ENCODE measurements at places on chromosomes 2 and 18.

DNA sequence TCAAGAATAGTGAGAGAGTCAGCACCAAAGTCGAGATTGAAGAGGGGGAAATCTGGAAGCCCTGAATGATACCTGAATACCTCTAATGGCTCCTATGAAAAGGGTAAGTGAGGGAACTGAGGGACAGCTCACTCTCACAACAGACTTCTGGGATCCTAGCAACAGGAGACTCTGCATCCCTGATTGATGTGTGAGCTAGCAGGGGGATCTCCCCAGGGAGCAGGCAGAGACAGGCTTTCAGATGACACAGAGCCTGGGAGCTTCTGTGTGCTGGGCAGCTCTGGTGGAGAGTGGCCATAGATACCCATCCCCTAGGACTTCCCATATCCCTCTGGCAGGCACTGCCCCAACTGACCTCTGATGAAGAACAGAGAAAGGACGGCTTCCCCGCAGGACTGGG, 206.2 kb downstream of the EXOC6B start:
- DNase-seq, result peak; percentile 71

DNA sequence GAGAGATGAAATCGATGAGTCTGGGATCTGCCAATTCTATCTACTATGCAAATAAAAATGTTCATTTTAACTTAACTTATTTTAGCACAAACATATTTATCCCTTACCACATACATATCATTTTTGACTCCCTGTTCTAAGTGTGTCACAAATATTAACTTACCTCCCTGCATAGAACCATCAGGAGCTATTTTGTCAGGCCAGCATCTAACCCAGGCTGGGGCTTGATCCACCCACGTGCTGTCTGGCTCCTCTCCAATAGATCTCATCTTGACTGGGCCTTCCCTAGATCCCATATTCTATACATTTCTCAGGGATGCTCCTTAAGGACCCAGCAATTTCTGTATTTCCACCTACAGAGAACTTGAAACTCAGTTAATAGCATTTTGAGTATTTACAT, 20.9 kb downstream of the NTSR2 start:
- DNase-seq, result no peak

GRCh38 chr2:28557389-28558131, 61.7 kb downstream of the PLB1 start:
- DNase-seq, result no peak

DNA sequence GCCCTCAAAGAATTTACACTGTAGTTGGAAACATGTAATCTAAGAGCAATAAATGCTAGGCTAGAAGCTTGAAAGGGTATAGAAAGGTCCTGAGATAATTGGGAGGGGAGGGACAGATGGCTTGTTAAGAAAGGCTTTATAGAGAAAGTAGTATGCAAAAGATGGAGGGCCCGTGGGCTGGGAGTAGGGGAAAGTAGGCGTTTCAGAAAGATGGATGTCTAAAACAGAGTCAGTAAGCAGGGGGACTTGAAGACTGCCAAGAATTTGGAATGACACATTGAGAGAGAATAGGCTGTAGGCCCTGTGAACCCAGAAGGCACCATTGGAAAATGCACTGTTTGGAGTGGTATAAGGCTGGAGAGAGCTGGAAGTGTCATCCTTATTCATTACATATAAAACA, 822 bp downstream of the PSMG2 start:
- peak; percentile 43 for DNase-seq

GRCh38 chr18:48824231-48824970, 126.4 kb downstream of the SMAD7 start:
- DNase-seq, result no peak

DNA sequence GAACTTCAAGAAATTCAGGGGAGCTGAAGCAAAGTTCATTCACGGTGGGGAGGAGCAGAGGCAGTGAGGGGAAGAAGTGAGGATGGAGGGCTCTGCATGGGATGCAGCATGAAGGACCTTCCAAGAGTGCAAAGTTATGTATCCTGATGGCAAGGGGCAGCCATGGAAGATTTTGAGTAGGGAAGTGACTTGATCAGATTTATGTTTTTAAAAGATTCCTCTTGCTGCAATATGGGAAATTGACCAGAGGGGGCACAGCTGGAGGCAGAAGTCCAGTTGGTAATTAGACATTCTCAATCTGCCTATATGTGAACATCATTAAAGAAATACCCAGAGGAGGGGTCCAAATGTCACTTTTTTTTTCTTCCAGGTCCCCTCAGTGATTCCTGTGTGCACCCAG, 21.5 kb upstream of the ANXA4 start:
- DNase-seq, result no peak

- DNase-seq, result no peak
These were observed 120.4 kb downstream of the MAP3K20 start for GRCh38 chr2:173196080-173196479.

GRCh38 chr2:174682578-174683391, 81.5 kb downstream of the CHRNA1 start:
- DNase-seq, result no peak

- DNase-seq, result no peak
These were observed 14.4 kb downstream of the PHLPP1 start for GRCh38 chr18:62729487-62730386.

DNA sequence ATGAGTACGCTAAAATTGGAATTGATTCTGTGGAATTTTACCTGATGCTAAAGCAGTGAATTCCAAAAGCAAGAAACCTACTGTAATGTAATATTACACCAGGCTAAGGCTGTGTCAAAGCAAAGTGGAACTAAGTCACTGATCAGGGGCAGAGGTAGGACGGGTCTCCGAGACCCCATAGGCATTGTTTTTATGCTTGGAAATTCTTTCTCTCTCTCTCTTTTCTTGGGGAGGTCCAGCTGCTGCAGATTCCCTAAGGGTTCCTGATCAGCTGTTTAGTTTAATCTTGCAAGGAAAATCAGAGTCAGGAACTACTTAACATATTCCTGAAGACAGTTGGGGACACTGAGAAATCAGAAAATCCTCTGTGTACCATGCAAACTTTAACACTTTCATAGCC, 220.2 kb downstream of the SRBD1 start:
- no peak for DNase-seq

Data from NCI-H1417 (cell line).